Left ventricle myocardium inferior (tissue), 1 donor: ENCODE measurements at places on chromosomes 3 and 15. TPM values are rescaled to one million over a fixed set of nuclear protein-coding genes. Genes with fewer than 3 reads are reported as not detected.

Gene ST3GAL6
- 52.5 TPM for total RNA-seq

Gene ANKRD63
- total RNA-seq, result not detected

Gene KIF9
- 13.5 TPM for total RNA-seq

- H3K36me3 ChIP-seq, result peaks cover 12% of the 10 kb centered on the region
- no peaks in the 10 kb centered on the region for H3K27me3 ChIP-seq
- H3K4me3 ChIP-seq, result no peak overlapping the region
- H3K4me1 ChIP-seq, result no peaks in the 10 kb centered on the region
- DNase-seq, result no peak
Measured at GRCh38 chr3:186152889-186153292, 44.0 kb upstream of the ETV5 start.

- no peaks in the 10 kb centered on the region for H3K27me3 ChIP-seq
- H3K27ac ChIP-seq, result no peak overlapping the region
- H3K36me3 ChIP-seq, result no peaks in the 10 kb centered on the region
- DNase-seq, result no peak
Measured at GRCh38 chr3:152646004-152646403, 188.9 kb upstream of the P2RY1 start.

- DNase-seq, result peak; percentile 58
- no peaks in the 10 kb centered on the region for H3K36me3 ChIP-seq
- peaks cover 25% of the 10 kb centered on the region for H3K27me3 ChIP-seq
- H3K4me1 ChIP-seq, result peaks cover 64% of the 10 kb centered on the region
- H3K27ac ChIP-seq, result peak overlapping the region; percentile 98
- peak overlapping the region; percentile 95 for H3K4me3 ChIP-seq
Measured at GRCh38 chr15:98648654-98649471, 524 bp downstream of the IGF1R start.
